ENCODE measurements at places on chromosomes 11 and 22.

GRCh38 chr22:25404928-25405816, 159.3 kb upstream of the GRK3 start:
- DNase-seq: peak; percentile 51

- no peak for DNase-seq
Observed at GRCh38 chr22:42602470-42602869, 12.2 kb downstream of the POLDIP3 start.

GRCh38 chr11:36354221-36355003, 58.3 kb downstream of the PRR5L start:
- DNase-seq: no peak

GRCh38 chr11:102733232-102733875, 8.6 kb upstream of the MMP8 start:
- no peak for DNase-seq

- DNase-seq: no peak
Observed at GRCh38 chr22:43706151-43706550, 106.0 kb downstream of the EFCAB6 start.

DNA sequence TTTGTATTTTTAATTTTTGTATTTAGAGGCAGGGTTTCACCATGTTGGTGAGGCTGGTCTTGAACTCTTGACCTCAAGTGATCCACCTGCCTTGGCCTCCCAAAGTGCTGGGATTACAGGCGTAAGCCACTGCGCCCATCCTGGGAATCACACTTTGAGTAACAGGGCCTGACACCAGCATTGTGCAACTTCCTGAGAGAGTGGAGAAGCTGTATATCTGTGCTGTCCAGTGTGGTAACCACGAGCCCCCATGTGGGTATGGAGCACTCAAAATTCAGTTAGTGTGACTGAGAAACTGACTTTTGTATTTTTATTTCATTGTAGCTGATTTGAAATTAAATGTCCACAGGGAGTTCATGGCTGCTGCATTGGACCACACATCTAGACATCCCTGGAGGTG, 36.2 kb downstream of the MPPED1 start:
- DNase-seq: no peak

- no peak for DNase-seq
Observed at GRCh38 chr11:78958444-78958843, 383.8 kb upstream of the NARS2 start.

DNA sequence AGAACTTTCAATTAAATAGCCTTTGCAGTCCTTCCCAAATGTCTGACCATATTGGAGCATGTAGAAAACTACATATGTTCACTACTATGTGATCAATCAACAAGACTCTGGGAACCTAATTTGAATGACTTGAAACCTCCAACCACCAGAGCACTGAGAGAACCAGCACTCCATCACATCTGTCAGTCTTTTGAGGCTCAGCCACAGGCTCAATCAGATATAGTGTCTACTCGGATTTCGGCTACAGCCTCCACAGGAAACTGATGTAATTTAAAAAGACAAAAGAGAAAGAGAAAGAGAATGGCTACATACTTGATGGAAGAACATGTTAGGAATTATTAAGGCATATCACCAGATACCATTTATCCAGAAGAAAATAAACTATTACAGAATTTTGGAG, 859.0 kb downstream of the FAM181B start:
- no peak for DNase-seq

GRCh38 chr11:74457356-74457755, 10.0 kb downstream of the KCNE3 start:
- DNase-seq: no peak

DNA sequence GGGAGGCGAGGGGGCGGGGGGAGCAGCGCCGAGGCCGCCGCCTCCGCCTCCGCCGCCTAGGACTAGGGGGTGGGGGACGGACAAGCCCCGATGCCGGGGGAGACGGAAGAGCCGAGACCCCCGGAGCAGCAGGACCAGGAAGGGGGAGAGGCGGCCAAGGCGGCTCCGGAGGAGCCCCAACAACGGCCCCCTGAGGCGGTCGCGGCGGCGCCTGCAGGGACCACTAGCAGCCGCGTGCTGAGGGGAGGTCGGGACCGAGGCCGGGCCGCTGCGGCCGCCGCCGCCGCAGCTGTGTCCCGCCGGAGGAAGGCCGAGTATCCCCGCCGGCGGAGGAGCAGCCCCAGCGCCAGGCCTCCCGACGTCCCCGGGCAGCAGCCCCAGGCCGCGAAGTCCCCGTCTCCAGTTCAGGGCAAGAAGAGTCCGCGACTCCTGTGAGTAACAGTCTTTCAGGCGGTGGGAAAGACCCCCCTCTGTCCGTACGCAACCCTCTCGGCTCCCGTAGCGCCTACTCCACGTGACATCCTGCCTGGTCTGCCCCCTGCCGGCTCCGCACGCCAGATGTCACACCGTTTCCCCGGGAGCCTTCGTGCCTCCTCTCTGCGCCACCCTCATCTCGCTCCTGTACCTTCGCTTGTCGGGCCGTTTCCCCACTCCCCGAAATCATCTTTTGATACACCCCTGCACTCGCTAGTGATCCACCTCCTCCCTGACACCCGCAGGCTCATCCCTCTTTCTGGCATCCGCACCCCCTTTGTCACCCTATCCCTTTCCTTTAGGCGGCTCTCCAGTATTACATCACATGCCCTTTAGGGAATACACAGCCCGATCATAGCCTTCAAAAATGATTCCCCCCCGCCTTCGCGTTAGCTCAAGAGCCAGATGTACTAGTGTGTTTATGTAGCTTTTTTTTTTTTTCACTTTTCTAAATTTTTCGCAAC, 598 bp downstream of the ZFP91 start:
- DNase-seq: peak; percentile 88

GRCh38 chr11:46216019-46216764, 61.3 kb upstream of the CREB3L1 start:
- no peak for DNase-seq

GRCh38 chr11:93857413-93858120, 7.1 kb upstream of the VSTM5 start:
- no peak for DNase-seq

- no peak for DNase-seq
Observed at GRCh38 chr11:123299721-123300120, 104.7 kb upstream of the CLMP start.
